ENCODE measurements at places on chromosomes 11 and 22. TPM values are rescaled to one million over a fixed set of nuclear protein-coding genes. Genes with fewer than 3 reads are reported as not detected.

INS gene
- total RNA-seq: not detected

C11orf65 gene
- 11.0 TPM for total RNA-seq

POU2F3 gene
- not detected for total RNA-seq

PRR5L gene
- not detected for total RNA-seq

NELL1 gene
- total RNA-seq: 0.34 TPM

ACAD8 gene
- 58.8 TPM for total RNA-seq

MS4A14 gene
- not detected for total RNA-seq

SMIM35 gene
- not detected for total RNA-seq

UBE2L6 gene
- total RNA-seq: 40.3 TPM

SLC25A45 gene
- total RNA-seq: not detected

KIRREL3 gene
- total RNA-seq: not detected

ANO3 gene
- total RNA-seq: not detected

C22orf42 gene
- not detected for total RNA-seq

DGCR6 gene
- total RNA-seq: 0.98 TPM

BIRC3 gene
- total RNA-seq: 0.07 TPM

DNA sequence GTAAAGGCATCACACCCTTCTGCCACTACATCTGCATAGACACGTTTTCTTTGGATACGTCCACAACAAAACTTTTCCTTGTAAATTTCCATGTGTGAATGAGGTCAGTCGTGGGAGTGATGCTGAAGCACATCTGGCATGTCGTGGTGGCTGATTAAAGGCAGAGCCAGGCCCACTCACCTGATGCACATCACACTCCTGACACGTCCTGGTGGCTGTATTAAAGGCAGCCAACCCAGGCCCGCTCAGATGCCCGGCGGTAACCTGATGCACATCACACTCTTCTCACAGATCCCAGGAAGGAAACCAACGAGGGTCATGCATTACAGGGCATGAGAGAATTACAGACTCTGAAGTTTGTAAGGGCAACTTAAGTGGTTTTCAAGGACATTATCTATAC lies 321.6 kb upstream of the B3GAT1 start:
- no peak for DNase-seq

GRCh38 chr11:97979741-97980140 lies 1041.0 kb upstream of the CNTN5 start:
- no peak for DNase-seq

- DNase-seq: no peak
Measured at GRCh38 chr11:118618991-118619375, 11.6 kb downstream of the PHLDB1 start.

DNA sequence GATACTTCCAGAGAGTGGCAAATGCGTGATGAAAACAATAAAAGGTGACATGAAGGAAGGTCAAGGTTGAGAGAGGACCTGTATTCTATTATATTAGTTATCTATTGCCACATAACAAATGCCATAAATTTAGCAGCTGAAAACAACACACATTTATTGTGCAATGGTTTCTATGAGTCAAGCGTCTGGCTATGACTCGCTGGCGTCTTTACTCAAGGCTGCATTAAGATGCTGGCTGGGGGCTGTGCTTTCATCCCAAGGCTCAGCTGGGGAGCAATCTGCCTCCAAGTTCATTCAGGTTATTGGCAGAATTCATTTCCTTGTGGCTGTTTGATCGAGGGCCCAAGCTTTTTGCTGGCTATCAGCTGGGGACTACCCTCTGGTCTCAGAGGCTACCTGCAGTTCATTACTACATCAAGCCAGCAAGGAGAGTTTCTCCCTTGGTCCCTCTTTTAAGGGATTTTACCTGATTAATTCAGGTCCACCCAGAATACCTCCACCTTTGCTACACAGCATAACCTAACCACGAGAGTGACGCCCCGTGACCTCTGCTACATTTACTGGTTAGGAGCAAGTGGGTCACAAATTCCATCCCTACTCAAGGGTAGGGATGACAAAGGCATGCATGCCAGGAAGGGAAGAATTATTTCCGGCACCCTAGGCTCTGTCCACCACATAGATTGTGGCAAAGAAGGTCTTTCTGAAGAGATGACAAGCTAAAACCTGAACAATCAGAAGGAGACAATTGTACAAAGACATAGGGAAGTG lies 549.1 kb downstream of the MN1 start:
- DNase-seq: no peak

GRCh38 chr11:56889986-56890385 lies 98.7 kb upstream of the OR5AK2 start:
- no peak for DNase-seq

DNA sequence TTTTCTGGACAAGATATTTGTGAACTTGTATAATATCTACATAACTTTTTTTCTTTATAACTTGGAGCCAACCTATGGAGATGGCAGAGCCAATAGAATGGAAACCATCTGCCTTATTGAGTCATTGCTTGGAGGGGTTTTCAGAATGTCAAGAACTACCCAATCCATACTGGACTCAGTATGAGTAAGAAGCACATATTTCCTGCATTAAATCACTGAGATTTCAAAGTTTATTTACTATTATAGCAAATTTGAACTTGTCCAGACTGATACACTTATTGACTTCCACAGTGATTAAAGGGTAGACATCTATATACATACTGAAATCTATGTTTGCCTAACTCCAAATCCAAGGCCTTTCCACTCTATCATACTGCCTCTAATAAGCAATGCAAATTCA lies 704.0 kb downstream of the KCNA4 start:
- DNase-seq: no peak

GRCh38 chr11:15816260-15816871 lies 540.0 kb downstream of the SOX6 start:
- DNase-seq: no peak

- no peak for DNase-seq
Measured at GRCh38 chr11:47944632-47945031, 35.7 kb upstream of the PTPRJ start.

DNA sequence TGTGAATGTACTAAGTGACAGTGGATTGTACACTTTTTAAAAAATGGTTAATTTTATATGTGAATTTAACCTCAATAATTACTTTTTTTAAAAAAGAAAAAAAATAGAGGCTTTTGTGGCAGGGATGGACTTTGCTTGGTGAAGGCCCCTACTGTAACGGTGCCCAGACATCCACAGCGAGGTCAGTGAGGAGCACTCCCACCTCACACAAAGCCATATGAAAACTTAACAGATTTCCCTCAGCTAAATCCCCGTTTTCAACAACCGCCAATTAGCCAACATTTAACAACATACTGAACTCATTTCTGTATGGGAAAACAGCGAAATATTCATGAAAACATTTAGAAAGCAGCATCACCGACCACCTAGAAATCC lies 642 bp upstream of the C11orf58 start:
- DNase-seq: no peak

- DNase-seq: no peak
Measured at GRCh38 chr11:120310870-120311269, 14.2 kb upstream of the TLCD5 start.

DNA sequence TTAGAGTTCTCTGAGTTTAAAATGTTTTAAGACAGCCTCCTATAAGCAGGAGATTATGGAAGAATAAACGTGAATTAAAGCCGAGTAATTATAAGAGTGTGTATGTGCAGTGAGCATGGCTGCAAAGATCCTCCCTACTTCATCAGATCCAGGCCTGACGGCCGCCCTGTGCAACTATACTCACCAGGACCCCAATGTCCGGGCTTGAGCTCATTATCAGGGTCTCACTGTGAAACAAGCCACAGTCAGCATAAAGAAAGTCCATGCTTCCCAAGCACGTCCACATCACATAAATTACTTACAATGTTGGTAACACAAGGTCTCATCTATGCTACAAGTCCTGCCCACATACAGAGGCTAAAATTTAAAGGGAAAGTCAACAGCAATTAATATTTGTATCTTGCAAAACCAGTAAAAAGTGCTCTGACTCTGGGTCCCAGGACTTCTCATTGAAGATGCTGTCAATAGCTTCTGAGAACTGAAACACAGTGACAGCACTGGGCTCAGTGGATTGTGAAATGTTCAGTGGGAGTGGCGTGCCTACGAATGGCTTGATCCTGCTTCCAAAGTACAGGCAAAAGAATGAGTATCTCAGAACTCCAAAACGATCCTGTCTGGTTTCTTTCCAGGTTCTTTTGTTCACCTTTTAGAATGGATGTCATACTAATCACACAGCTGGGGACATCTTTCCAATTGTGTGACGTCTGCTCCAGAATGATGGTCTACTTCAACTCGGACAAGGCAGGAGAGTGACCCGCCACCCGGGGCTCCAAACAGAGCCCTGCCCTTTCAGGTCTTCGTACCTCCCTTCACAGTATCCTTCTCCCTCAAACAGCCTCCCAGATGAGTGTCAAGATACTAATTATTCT lies 72.1 kb upstream of the ARFGAP3 start:
- DNase-seq: no peak

- no peak for DNase-seq
Measured at GRCh38 chr11:131773626-131774025, 403.2 kb downstream of the NTM start.

GRCh38 chr11:49208006-49208721 lies at the start of gene FOLH1:
FOLH1 (minus strand) TSS chr11:49208602; CDS start chr11:49208409, 193 bp downstream.
- DNase-seq: no peak

- DNase-seq: no peak
Measured at GRCh38 chr11:94507485-94507884, 4.8 kb upstream of the C11orf97 start.

DNA sequence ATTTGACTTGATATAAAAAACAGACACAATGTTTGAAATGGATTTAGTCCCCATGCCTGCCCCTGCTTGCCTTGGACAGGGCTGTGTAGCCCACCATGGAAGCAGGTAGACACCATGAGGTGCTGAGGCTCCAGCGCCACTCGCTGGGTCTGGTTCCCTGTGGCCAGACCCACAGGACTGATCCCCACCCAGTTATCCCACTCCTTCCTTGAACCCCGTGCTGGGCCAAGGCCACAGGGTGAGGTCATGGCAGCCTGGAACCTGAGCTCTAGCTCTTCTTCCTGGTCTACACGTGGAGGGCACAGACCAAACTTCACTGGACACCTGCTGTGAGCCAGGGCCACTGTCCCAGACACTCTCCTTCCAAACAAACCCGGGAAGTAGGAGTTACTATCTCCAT lies 42.5 kb downstream of the GAB4 start:
- no peak for DNase-seq

- no peak for DNase-seq
Measured at GRCh38 chr11:58046231-58046630, 15.5 kb downstream of the OR6Q1 start.

DNA sequence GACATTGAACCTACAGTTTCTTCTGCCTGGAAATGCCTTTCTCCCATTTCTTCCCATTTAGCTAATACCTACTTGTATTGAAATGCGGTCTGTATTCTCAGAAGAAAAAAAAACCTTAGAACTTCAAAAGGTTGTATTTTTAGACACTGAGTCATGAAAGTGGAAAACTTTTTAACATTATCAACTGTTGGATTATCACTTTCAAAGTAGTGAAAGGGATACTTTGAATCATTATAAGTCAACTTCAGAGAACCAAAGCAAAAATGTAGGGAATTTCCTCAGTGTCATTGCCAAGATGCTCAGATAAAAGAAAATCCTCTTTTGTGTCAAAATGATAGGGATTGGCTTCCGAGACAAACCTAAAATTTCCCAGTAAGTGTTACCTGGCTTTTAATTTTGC lies 6.6 kb downstream of the HOATZ start:
- DNase-seq: no peak

GRCh38 chr22:39360674-39361413 lies 11.1 kb downstream of the SYNGR1 start:
- DNase-seq: peak; percentile 71

DNA sequence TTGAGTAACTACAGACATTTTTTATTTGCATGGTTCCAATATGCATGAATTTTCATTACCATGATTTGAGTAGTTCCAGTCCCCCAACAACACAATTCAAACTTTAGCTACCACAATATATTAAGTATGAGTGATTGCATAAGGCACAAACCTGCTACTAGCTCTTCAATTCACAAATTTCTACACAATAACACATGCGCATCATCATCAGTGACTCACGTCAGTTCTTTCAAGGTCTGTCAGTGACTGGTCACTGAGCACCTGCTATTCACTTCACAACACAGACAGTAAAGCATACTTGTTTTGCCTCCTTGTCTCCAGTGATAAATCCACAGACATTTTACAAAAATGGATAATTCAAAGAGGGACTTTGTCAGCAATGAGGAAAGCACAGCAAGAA lies 435.1 kb upstream of the CCDC90B start:
- DNase-seq: no peak

DNA sequence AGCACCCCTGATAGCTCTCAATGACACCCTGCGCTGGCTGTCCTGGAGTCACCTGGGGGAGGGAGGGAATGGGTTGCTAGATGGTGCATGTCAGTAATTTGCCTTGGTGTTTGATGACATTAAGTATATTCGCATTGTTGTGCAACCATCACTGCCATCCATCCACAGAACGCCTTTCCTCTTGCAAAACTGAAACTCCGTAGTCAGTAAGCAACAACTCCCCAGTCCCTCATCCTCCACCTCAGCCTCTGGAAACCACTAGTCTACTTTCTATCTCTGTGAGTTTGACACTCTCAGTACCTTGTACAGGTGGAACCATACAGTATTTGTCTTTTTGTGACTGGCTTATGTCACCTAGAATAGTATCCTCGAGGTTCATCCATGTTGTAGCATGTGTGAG lies 62.6 kb downstream of the PKNOX2 start:
- no peak for DNase-seq

DNA sequence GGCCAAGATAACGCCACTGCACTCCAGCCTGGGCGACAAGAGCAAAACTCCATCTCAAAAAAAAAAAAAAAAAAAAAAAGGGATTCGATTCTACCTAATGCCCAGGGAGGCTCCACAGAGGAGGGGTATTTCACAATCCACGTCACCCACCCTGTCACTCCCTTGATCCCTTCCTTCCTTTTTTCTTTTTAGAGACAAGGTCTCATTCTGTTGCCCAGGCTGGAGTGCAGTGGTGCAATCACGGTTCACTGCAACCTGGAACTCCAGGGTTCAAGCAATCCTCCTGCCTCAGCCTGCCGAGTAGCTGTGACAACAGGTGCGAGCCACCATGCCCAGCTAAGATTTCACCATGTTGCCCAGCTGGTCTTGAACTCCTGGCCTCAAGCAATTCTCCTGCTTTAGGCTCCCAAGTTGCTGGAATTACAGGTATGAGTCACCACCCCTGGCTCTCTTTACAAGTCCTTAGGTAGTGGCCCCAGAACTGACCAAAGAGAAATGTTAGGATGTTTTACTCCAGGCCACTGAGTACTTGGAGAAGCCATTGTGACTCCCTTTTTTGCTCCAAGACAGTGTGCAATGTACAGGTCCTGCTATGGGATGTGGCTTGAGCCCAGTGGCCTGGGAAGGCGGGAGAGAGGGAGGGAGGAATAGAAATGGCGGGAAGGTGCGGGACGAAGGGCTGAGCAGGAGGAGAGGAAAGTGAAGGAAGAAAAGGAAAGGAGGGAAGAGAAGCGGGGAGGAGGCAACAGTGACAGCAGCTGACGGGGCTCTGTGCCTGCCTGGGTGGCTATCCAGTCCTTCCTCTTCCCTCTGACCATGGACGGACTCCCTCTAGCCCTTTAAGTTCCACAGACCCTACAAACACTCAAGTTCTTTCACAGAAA lies 11.8 kb upstream of the FXYD2 start:
- DNase-seq: no peak

GRCh38 chr22:24525416-24526037 lies 29.4 kb downstream of the GUCD1 start:
- peak; percentile 70 for DNase-seq

Data from G401 (cell line).